Neural crest cell (in vitro differentiated cells): ENCODE measurements at places on chromosomes 4 and X. TPM values are rescaled to one million over a fixed set of nuclear protein-coding genes. Genes with fewer than 3 reads are reported as not detected.

Gene TKTL2
- total RNA-seq = not detected in 2 replicates

Gene COX18
- total RNA-seq = 20.1 and 20.4 TPM in 2 replicates

Gene UGT2B17
- total RNA-seq = not detected in 2 replicates

Gene TSPAN7
- 9.1 and 9.7 TPM in 2 replicates for total RNA-seq

Gene DDX53
- not detected in 2 replicates for total RNA-seq

Gene PNMA6F
- not detected in 2 replicates for total RNA-seq

Gene SMIM43
- 0.25 and 0.51 TPM in 2 replicates for total RNA-seq

Gene ACSL4
- total RNA-seq = 62.4 and 67.3 TPM in 2 replicates

Gene YY2
- total RNA-seq = 1.5 TPM in 2 replicates

Gene CXCL9
- not detected in 2 replicates for total RNA-seq

Gene TMPRSS11F
- not detected in 2 replicates for total RNA-seq

Gene SASH3
- not detected in 2 replicates for total RNA-seq

Gene TLR7
- total RNA-seq = not detected in 2 replicates

Gene SYNPO2
- total RNA-seq = 0.07 and 0.18 TPM in 2 replicates

Gene PPP1R2C
- total RNA-seq = not detected in 2 replicates

- peaks cover 5% of the 10 kb centered on the region for H3K36me3 ChIP-seq
- no peak overlapping the region for H3K4me3 ChIP-seq
- no peak overlapping the region for H3K27ac ChIP-seq
- H3K27me3 ChIP-seq = no peaks in the 10 kb centered on the region
Observed at GRCh38 chrX:108275732-108276131, 162.5 kb downstream of the COL4A6 start.

DNA sequence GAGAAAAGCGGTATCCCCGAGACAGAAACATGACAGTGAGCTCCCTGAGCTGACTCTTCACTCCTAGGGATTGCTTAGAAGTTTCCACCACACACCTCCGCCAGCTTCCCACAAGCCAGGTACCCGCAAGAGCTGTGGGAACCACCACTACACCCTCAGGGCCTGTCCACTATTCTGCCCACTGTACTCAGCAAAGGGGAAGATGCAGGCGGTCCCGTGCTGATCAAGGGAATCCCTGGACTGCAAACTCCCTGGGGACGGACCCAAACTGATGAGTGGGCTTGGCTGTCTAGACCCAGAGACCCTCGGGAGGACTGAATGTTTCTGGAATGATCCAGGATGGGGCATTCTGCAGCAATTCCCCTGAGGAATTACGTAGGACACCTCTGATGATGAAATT, 30.2 kb downstream of the REELD1 start:
- peaks cover 9% of the 10 kb centered on the region for H3K4me1 ChIP-seq
- no peaks in the 10 kb centered on the region for H3K27me3 ChIP-seq
- H3K4me3 ChIP-seq = no peak overlapping the region
- H3K27ac ChIP-seq = no peak overlapping the region
- no peak for DNase-seq

DNA sequence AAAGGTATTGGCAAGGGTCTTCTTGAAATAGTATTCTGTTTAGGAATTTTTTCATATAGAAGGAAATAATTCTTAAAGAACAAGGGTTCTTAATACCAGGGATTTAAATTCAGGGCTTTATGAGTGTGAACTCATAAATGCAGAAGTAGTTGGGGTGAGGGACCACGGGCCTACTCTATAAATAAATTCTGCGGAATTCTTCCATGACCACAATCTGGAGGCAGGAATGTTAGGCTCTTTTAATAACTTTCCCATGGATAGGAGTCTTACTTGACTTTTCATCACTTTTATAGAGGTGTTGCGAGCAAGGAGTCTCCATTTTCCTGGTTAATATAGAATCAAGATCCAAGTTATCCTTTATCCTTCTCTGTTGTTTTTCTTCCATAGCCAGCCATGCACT, 76.7 kb upstream of the SLC4A4 start:
- H3K4me1 ChIP-seq = peaks cover 40% of the 10 kb centered on the region
- H3K36me3 ChIP-seq = peaks cover 2% of the 10 kb centered on the region
- H3K27ac ChIP-seq = no peak overlapping the region

GRCh38 chr4:125021189-125021588, 293.6 kb upstream of the FAT4 start:
- no peak overlapping the region for H3K27ac ChIP-seq
- no peaks in the 10 kb centered on the region for H3K4me1 ChIP-seq
- H3K4me3 ChIP-seq = no peak overlapping the region
- no peak for DNase-seq

DNA sequence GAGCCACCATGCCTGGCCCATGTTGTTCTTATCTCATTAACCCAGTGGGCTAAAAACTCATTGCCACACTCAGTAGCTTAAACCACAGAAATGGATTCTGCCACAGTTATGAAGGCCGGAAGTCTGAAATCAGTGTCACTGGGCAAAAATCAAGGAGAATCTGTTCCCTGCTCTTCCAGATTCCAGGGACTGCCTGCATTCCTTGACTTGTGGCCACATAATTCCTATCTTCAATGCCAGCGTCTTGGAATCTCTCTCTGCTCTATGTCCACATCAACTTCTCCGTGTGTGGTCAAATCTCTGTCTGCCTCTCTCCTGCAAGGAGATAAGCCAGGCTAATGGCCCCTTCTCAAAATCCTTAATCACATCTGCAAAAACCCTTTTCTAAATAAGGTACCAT, 4.1 kb upstream of the WFS1 start:
- no peaks in the 10 kb centered on the region for H3K36me3 ChIP-seq
- peaks cover 9% of the 10 kb centered on the region for H3K27me3 ChIP-seq
- H3K4me1 ChIP-seq = peaks cover 8% of the 10 kb centered on the region

DNA sequence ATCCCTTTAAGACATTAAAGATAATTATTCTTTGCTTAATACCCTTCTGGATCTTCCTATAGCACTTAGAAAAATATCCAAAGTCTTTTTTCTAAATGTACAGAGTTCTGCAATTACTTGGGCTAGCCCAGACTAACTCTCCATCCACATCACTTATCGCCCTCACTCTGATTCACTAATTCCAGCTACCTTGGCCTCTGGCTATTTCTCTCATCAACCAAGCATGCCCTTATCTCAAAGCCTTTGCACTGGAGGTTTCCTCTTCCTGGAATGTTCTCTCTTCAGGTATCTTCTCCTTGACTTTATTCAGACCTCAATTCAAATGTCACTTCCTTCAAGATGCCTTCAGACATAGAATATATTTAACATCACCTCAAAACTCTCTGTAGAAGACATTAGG, 345.1 kb upstream of the SMIM31 start:
- no peaks in the 10 kb centered on the region for H3K27me3 ChIP-seq
- H3K27ac ChIP-seq = no peak overlapping the region

GRCh38 chrX:46722742-46723568, 36.0 kb downstream of the SLC9A7 start:
- H3K4me3 ChIP-seq = no peak overlapping the region
- H3K4me1 ChIP-seq = no peaks in the 10 kb centered on the region
- no peak for DNase-seq

DNA sequence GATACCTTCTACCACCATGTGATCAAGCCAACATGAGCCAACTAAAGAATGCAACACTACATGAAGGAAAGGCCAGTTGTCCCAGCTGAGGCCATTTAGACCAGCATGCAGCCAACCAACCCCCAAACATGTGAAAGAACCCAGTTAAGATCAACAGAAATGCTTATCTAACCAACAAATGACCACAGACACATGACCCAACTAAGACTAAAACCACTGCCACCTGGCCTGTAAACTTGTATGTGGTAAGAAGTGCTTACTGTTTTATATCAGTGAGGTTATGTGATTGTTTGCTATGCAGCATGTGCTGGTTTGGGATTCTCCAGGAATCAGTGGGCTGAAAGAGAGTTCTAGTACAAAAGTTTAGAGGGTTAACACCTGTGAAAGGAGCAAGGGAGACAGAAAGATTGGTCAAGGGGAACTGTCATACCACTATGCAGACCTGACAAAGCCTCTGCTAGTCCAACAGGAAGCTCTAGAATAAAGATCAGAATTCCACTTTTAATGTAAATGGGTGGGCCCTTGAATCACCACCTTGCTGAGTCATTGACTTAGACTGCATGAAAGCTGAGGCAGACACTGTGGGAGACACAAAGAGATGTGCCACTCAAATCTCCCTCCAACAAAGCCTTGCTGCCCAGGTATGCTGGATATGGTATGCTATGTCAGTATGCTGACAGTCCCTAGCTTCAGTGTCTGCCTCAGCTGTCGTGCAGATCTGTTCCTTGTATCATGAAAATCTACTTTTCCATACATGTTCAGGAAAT, 6.1 kb upstream of the SH3D19 start:
- no peaks in the 10 kb centered on the region for H3K4me1 ChIP-seq
- no peak overlapping the region for H3K4me3 ChIP-seq
- H3K36me3 ChIP-seq = no peaks in the 10 kb centered on the region
- DNase-seq = no peak
- peak overlapping the region; percentile 6 for H3K27ac ChIP-seq

GRCh38 chr4:59484944-59485343, 1715.2 kb upstream of the ADGRL3 start:
- no peaks in the 10 kb centered on the region for H3K4me1 ChIP-seq
- H3K27me3 ChIP-seq = no peaks in the 10 kb centered on the region
- H3K36me3 ChIP-seq = peaks cover 7% of the 10 kb centered on the region
- no peak overlapping the region for H3K4me3 ChIP-seq
- no peak for DNase-seq

DNA sequence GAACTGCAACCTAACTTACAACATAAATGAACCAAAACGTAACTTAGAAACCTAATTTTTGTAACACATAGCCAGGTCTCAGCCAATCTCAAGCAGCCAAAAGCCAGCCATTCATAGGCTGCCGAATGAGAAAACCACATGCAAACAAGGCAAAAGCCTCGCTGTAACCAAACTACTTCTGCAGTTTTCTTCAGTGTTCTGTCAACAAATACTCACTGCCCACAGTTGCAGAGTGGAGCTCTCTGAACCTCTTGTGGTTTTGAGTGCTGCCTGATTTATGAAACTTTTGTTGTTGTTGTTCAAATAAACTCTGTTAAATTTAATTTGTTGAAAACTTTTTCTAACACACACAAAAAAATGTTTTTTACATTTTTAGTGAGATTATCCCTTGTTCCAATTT, 251.2 kb downstream of the PAPSS1 start:
- DNase-seq = no peak
- no peaks in the 10 kb centered on the region for H3K4me1 ChIP-seq
- H3K27me3 ChIP-seq = no peaks in the 10 kb centered on the region
- no peaks in the 10 kb centered on the region for H3K36me3 ChIP-seq
- H3K27ac ChIP-seq = no peak overlapping the region
- no peak overlapping the region for H3K4me3 ChIP-seq

DNA sequence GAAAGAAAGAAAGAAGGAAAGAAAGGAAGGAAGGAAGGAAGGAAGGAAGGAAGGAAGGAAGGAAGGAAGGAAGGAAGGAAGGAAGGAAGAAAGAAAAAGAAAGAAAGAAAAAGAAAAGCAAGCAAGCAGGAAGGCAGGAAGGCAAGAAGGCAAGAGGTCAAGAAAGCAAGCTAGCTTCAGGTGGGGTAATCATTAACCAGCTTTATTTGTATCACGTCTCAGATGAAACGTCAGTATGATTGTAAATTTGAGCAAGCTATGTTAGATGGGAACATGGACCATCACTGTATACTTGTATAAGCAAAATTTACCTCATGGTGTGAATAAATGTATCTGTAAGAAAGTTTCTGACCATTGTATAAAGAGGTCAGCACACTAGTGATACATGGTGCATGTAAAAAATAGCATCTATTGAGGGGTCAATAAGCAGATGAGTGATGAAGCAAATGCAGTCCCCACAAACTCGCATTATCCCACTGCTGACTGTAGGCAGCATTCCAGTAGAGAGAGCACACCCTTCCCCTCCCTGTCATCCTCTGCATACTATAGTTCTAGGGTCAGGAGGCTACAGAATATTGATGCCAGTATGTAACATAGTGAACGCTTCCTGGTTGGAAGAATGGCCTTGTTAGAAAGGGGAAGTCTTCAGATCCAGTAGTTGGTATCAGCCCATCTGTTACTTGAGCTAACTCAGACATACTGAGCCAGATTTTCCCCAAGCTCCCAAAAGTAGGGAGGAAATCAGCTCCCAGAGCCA, 16.5 kb upstream of the KLHL34 start:
- peak overlapping the region; percentile 55 for H3K27ac ChIP-seq
- H3K4me1 ChIP-seq = no peaks in the 10 kb centered on the region
- no peak for DNase-seq
- H3K4me3 ChIP-seq = no peak overlapping the region

GRCh38 chr4:40412388-40412787, 77.3 kb downstream of the CHRNA9 start:
- no peak overlapping the region for H3K4me3 ChIP-seq
- no peak overlapping the region for H3K27ac ChIP-seq
- H3K36me3 ChIP-seq = peaks cover 5% of the 10 kb centered on the region
- DNase-seq = no peak
- no peaks in the 10 kb centered on the region for H3K4me1 ChIP-seq

GRCh38 chr4:105106426-105106825, 40.2 kb upstream of the TET2 start:
- H3K27me3 ChIP-seq = peaks cover 6% of the 10 kb centered on the region
- H3K27ac ChIP-seq = no peak overlapping the region
- DNase-seq = no peak
- H3K36me3 ChIP-seq = no peaks in the 10 kb centered on the region

- H3K4me3 ChIP-seq = no peak overlapping the region
- no peak overlapping the region for H3K27ac ChIP-seq
- no peaks in the 10 kb centered on the region for H3K27me3 ChIP-seq
- H3K4me1 ChIP-seq = peaks cover 42% of the 10 kb centered on the region
- no peak for DNase-seq
- peaks cover 16% of the 10 kb centered on the region for H3K36me3 ChIP-seq
Observed at GRCh38 chr4:87053802-87054767, 119.3 kb downstream of the AFF1 start.
